Stimulated activated CD4-positive, alpha-beta T cell treated with anti-CD3 and anti-CD28 coated beads, Interleukin-4, amount 100 ng/mL, for 4 hours (primary cell): ENCODE measurements at places on chromosomes 13 and 19.

- DNase-seq: no peak
Measured at GRCh38 chr19:42279155-42279901, 10.3 kb downstream of the CIC start.

DNA sequence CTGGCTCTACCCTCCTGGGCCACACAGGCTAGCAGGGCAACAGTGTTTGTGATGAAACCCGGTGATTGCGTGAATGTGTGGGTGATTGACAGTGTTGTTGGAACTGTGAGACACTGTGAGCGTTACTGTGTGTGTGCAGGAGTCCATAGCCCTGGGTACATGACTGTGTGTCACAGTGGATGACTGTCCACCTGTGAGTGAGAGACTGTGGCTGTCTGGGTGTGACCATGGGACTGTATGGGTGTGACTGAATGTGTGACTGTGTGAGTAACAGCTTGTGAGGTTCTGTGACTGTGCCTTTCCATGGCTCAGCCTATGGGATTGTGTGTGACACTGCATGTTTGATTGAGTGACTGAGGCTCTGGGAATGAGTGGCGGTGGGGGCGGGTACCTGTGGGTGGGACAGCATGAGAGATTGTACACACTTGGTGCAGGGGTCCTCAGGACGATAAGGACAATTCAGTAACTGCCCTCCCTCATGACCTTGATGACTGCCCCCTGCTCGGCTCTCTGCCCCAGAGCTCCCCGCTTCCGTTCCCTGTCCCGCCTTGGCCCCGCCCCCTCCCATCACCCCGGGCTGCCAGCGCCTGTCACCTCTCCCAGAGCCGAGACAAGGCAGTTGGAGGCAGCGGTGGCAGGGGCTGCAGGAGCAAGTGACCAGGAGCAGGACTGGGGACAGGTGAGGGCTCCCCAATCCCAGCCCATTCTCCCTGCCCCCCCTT is at the start of gene GIPR:
GIPR (plus strand) TSS at position 602 of the 722 bp plus-strand sequence. CDS start 1,300 bp downstream, outside the sequence.
- peak; percentile 58 for DNase-seq

DNA sequence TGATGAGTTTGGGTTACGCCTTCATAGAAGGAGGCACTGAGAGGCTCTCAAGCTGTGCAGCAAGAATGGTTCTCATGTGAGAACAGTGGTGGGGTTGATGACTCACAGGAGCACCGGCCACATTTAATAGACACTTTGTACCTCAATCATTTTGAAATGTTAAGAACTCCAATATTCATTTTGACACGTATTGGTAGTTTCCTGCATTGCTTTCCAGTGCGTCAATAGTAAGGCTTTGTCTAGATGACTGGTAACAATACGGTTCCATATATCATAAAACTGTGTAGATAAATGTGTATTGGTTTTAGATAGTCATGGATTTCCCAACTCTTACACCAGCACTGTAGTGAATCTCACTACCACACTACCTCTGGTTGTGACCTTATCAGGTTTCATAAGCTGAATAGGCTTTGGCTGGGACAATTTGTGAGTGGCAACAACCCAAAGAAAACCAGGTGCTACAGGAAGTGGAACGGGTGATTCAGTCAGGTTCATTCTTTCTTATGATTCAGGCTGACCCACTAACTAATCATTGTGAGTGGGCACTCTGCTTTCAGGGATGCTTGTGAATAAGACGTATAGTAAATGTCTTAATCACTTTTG is 362.6 kb downstream of the KLF5 start:
- DNase-seq: no peak

- DNase-seq: no peak
Measured at GRCh38 chr19:928471-929202, 2.8 kb downstream of the ARID3A start.

GRCh38 chr13:77429320-77430142 is 102.6 kb upstream of the MYCBP2 start:
- peak; percentile 17 for DNase-seq

DNA sequence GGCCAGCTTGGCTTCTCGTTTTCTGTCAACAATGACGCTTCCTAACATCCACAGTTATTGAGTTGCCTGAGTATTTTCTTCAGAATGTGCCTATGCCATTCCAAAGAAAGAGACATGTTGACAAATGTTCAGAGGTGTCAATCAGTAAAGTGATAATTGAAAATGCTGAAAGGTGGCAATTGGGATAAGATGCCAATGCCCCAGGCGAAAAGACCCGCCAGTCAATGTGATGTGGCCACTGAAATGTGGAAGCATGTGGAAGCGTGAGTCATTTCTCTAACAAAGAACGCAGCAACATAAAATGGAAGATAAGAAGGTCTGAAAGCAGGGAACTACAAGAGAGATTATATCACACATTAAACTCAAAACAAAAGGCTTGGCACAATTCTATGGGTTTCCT is 882.2 kb upstream of the SLC10A2 start:
- no peak for DNase-seq

GRCh38 chr19:50300051-50300450 is 29.1 kb downstream of the KCNC3 start:
- DNase-seq: no peak

DNA sequence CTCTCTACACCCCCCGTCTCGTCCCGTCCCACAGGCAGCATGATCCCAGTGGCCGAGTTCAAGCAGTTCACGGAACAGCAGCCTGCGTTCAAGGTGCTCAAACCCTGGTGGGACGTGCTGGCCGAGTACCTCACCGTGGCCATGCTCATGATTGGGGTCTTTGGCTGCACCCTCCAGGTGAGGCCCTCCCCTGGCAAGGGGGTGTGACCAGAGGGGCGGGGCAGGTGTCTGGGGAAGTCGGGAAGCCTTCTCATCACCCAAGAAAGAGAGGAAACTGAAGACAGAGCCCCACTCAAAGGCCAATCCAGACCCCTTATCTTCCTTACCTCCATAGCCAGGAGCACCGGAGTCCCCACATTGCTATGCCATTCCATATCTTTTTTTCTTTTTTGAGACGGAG is 7.3 kb downstream of the LRRC8E start:
- DNase-seq: no peak

- no peak for DNase-seq
Measured at GRCh38 chr19:38528213-38528755, 89.5 kb downstream of the MAP4K1 start.

GRCh38 chr13:29171244-29171643 is 351.1 kb downstream of the MTUS2 start:
- no peak for DNase-seq

GRCh38 chr19:3975144-3975543 is 4.2 kb upstream of the DAPK3 start:
- no peak for DNase-seq

DNA sequence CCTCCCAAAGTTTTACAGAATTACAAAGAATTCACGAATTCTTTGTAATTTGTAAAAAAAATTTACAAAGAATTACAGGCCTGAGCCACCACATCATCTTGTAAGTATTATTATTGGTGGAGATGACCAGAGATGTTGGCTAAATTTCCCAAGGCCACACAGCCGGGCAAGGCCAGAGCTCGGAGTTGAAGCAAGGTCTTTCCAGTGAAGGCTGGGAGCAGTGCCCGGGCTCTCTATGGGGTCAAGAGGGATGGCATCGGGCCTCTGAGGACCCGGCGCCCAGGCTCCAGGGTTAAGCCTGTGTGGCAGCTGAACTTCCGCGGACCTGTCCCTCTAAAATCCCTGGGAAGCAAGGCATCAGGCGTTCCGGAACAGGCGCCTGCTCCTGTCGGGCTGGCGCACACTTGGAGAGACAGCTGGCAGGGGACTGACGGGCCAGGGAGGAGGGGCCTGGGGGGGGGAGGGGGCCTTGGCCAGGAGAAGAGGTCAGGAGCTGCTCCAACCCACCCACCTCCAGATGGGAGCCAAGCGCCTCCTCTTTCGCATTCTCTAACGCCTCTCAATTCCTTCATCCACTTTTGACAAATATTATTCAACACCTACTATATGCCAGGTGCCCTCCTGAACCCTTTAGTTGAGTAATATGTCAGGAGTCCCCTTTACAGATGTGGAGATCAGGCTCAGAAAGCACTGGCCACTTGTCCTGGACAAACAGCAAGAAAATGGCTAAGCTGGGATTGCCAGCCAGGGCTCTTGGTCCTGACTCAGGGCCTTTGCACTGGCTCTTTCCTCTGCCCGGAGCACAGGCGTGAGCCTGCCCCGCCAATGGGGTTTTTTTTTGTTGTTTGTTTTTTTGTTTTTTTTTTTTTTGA is 36.8 kb upstream of the SEMA6B start:
- no peak for DNase-seq

DNA sequence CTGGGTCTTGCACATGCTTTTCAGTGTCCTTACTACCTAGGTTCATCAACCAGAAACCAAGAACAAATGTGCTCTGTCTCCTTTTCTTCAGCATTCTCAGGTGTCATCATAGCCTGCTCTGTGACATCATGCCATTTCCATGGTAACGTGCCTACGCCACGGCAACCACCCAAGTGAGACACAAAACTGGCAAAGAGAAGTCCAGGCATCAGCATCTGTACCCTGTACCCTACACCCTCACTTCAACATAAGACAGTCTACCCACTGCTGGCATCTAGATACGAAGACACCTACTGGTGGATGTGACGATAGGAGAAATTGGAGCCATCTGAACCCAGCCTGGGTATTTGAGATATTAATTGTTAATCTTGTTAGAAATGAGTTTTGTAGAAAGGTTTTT is 13.3 kb downstream of the ZC3H4 start:
- DNase-seq: no peak

- no peak for DNase-seq
Measured at GRCh38 chr19:3838661-3839060, 30.2 kb downstream of the ZFR2 start.

GRCh38 chr13:73661687-73662425 is 472.3 kb downstream of the KLF12 start:
- DNase-seq: no peak

- no peak for DNase-seq
Measured at GRCh38 chr13:99276706-99277105, 18.5 kb upstream of the GPR18 start.

- no peak for DNase-seq
Measured at GRCh38 chr13:110097013-110097412, 209.9 kb downstream of the COL4A1 start.
